Vagina (tissue), 2 donors: ENCODE measurements at places on chromosomes 16 and 17. TPM values are rescaled to one million over a fixed set of nuclear protein-coding genes. Genes with fewer than 3 reads are reported as not detected.

Gene MAFG
- total RNA-seq, result 18.9 TPM

- DNase-seq, result no peak
- no peak overlapping the region for H3K27ac ChIP-seq
- no peaks in the 10 kb centered on the region for H3K4me1 ChIP-seq
- peaks cover 35% of the 10 kb centered on the region for H3K36me3 ChIP-seq
- H3K27me3 ChIP-seq, result no peaks in the 10 kb centered on the region
- no peak overlapping the region for H3K4me3 ChIP-seq
Measured at GRCh38 chr16:19609359-19609758, 53.9 kb downstream of the VPS35L start.

DNA sequence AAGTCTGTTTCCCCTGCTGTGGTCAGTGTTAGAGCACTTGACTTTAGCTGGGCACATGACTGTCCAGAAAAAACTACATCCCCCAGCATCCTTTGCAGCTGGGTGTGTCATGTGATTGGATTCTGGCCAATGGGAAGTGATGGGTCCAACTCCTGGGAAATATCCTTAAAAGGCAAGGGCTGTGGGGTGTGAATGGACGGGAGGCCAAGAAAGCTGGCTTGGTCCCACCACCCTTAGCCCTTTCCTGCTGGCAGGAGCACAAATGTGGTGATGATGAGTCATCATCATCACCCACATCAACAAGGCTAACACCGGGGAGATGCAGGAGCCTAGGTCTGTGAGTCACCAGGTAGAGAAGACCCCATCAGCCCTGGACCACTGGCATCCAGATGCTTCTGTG is 341.7 kb downstream of the C16orf95 start:
- H3K27ac ChIP-seq, result no peak overlapping the region
- H3K4me1 ChIP-seq, result no peaks in the 10 kb centered on the region
- no peak for DNase-seq
- no peaks in the 10 kb centered on the region for H3K36me3 ChIP-seq

DNA sequence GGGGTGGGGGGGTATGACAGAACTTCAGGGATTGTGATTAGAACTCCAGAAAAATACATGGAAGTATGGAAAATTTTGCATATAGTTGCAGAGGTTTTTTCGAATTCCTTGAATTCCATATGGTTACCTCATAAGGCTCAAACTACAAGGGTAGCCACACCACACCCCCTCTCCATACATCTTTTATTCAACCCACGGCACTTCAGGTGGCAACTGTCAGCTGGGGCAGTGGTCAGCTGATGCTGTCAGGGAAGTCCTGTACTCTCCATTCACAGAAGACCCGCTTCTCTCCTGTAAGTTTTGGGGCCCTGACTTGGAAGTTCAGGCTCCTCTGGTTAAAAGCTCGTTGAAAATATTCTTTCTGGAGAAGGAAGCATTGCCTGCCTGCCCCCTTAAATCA is 57.5 kb upstream of the CLEC19A start:
- no peaks in the 10 kb centered on the region for H3K36me3 ChIP-seq
- H3K4me3 ChIP-seq, result no peak overlapping the region
- H3K27me3 ChIP-seq, result no peaks in the 10 kb centered on the region
- H3K4me1 ChIP-seq, result no peaks in the 10 kb centered on the region
- no peak for DNase-seq

Gene TMEM220
- 10.3 TPM for total RNA-seq
